Activated naive CD4-positive, alpha-beta T cell (primary cell): ENCODE measurements at places on chromosomes 3 and 15.

- DNase-seq = no peak
Measured at GRCh38 chr3:39110041-39110639, 2.7 kb downstream of the TTC21A start.

GRCh38 chr3:123025642-123026521, 1.7 kb downstream of the SEMA5B start:
- DNase-seq = no peak

- no peak for DNase-seq
Measured at GRCh38 chr3:18716101-18716500, 291.0 kb upstream of the SATB1 start.

- DNase-seq = no peak
Measured at GRCh38 chr3:194322678-194323211, 28.4 kb downstream of the CPN2 start.

GRCh38 chr3:105505170-105505569, 138.5 kb downstream of the ALCAM start:
- no peak for DNase-seq

GRCh38 chr3:23760871-23761373, 44.8 kb upstream of the UBE2E1 start:
- no peak for DNase-seq

DNA sequence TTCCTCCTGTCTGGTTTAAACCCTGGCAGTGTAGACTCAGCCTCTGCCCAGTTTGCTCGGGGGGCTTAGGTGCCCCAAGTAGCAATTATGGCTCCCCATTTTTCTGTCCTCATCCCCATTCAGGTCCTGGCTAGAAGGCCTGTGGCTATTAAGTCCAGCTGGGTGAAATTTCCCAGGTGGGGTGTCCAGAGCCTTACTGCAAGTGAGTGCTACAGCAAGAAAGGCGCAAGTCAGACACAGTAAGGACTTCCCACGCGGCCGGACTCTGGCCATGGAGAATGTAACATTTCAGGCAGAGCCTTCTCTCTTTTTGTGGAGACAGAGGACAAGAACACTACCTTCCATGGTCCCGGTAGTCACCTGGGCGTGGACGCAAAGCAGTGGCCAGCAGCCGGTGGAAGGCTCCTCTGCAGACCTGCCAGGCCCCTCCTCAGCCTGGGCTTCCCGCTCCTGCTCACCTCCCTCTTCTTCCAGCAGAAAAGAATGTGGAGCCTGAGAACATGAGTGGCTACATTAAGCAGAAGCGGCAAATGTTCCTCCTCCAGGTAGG, 23.3 kb downstream of the CFAP100 start:
- DNase-seq = no peak

DNA sequence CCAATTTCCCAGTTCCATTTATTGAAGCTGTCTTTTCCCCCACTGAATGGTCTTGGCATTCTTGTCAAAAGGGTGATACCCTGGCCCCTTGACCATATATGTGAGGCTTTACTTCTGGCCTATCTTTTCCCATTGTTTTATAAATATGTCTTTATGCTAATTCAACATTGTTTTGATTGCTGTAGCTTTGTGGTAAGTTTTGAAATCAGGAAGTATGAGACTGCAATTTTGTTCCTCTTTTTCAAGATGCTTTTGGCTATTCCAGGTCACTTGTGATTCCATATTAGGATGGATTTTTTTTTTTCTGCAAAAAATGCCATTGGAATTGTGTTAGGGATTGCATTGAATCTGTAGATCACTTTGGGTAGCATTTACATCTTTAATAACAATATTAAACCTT, 141.2 kb upstream of the MANF start:
- DNase-seq = no peak

- no peak for DNase-seq
Measured at GRCh38 chr3:147518465-147518864, 109.3 kb downstream of the ZIC1 start.

GRCh38 chr3:38590521-38590920, 59.0 kb downstream of the SCN5A start:
- no peak for DNase-seq

DNA sequence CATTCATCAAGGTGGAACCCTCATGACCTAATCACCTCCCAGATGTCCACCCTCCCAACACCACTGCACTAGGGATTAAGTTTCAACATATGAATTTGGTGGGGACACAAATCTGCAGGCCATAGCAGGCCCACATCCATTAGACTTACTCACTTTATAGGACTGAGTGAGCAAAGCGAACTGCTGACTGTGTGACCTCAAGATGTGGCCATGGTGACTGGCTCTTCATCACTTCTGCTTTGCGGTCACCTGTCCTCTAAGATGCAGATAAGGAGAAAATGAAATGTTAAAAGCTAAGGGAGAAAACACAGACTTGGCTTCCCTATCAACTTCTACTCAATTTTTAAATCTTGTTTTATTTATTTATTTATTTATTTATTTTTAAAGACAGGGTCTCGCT, 14.5 kb upstream of the DCP1A start:
- DNase-seq = no peak

DNA sequence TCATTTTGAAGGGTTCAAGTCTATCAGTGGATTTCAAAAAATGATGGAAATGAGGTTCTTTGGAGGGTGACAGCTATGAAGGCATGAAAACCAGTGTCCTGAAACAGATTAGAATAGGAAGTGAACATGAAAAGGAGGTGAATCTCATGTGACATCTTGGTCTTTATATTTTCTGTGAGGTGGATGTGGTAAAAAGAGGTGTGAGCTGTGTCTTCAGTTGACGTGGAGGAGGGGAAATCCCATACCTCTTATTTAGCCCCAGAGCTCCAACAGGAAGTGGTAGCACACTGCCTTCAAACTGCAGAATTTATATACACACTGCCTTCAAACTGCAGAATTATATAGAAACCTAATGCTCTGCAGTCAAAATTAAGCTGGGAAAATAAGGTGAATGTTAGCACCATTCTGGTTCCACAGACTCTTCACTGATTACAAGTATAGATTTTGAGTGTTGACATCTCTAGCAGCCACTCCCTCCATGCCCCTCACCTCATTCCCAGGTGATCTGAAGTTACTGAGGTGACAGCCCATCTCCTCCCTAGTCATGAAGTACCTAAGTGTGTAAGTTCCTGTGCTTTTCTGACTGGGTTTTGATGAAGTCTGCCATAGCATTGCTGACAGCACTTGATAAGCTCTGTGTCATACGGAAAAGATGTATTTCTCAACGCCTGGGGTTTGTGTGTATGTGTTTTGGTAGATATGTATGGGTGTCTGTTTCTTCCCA, 2.7 kb downstream of the RAB8B start:
- DNase-seq = no peak

DNA sequence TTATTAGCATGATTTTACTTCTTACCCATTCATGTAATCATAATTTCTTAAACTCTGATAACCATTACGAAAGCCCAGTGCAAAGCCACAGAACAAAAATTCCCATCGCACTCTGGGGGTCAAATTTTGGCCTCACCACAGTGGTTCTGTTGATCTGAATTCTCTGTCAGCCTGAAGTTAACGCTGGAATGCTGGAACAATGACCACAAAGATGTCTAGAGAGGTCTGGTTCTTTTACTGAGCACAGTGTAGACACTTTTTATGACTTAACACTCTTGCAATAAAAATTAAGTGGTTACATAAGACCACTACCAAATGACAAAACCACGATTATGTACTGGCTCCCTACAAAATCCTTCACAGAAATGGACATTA, 94.7 kb downstream of the PDZRN3 start:
- no peak for DNase-seq

DNA sequence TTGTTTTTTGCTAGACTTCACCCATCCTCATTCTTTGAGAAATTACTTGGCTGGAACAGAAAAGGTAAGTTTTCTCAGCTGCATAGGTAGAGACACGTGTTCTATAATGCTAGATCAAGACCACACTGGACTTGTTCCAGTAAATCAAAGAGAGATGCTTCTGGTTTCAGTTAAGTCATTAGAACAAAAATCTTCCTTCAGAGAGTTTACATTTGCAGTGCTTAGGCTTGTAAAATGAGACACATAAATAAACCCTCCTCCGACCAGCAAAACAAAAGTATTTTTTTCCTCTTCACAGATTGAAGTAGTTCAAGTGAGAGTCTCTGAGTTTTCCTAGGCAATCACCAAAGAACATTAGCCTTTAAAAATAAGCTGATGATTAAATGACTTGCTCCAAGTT, 87.3 kb upstream of the PROK2 start:
- DNase-seq = no peak

- no peak for DNase-seq
Measured at GRCh38 chr3:115709931-115710330, 86.6 kb downstream of the GAP43 start.

DNA sequence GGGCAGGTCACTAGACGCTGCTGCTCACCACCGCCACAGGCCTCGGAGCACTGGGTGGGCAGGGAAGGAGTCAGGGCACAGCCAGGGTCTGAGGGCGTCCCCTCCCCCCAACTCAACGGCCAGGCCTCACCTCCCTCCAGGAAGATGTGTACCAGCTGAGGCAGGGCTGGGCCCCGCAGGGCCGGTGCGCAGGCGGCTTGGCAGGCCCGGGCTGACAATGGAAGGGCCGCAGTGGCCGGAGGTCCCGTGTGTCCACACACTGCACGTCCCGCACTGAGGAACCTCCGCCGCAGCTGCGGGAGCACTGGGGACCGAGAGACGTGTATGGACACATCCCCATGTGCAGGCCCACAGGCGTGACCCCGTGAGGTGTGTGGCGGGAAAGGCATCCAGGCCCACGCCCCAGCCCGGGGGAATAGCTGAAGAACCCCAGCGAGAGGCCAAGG, 47.4 kb downstream of the ADAMTS7 start:
- DNase-seq = no peak

- no peak for DNase-seq
Measured at GRCh38 chr3:126858887-126859286, 124.0 kb upstream of the PLXNA1 start.
